Stomach (tissue), 19 donors: ENCODE measurements at places on chromosomes 5 and 9. TPM values are rescaled to one million over a fixed set of nuclear protein-coding genes. Genes with fewer than 3 reads are reported as not detected.

The OR13C5 gene
- total RNA-seq, result not detected

The PCDHAC1 gene
- total RNA-seq, result 0.55 TPM

The AGPAT2 gene
- 111 TPM for total RNA-seq

The FAM153A gene
- not detected for total RNA-seq
